Activated CD4-positive, alpha-beta memory T cell treated with anti-CD3 and anti-CD28 coated beads for 36 hours (primary cell): ENCODE measurements at places on chromosomes 3 and 15.
A peak's percentile ranks its signal among the peaks of the same experiment; 100 is the strongest.

DNA sequence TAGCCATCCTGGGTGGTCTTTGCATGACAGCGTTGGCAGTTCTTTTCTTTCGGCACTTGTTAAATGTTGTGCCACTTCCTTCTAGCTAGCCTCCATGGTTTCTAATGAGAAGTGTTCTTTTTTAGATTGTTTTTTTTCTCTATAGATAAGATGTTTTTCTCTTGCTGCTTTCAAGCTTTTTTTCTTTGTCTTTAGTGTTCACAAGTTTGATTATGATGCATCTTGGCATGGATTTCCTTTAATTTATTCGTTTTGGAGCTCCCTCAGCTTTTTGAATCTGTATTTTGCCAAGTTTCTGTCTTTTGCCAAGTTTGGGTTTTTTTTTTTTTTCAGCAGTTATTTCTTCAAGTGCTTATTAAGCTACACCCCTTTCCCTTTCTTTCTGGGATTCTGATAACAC lies 53.1 kb downstream of the TM2D3 start:
- DNase-seq = no peak

GRCh38 chr3:51257870-51258269 lies 127.2 kb upstream of the MANF start:
- DNase-seq = no peak

DNA sequence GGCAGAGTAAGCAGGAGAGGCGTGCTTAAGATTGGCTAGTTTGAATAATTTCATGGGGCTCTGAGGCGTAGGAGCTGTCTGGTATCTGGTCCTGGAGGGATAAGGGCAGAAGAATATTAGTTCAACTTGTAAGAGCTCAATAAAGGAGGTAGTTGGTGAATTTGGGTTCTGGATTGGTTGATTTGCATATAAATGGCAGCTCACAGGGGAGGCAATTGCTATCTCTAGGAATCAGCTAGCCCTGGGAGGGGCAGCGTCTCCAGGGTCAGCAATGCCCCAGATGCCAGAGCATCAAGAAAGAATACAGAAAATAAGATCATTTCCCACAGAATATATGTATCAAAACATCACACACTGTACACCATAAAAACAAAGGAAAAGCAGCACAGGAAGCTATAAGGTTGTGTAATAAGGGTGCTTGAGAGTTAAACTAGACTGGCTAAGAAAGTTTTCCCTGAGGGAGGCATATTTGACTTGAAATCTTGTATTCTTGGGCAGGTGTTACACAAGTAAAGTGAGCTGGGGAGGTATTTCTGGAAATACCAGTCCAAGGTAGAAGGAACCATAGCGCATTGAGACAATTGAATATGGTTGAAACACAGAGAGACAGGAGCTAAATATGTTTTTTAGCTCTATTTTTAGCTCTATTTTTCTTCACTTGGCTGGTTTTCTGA lies 6.1 kb downstream of the MOBP start:
- DNase-seq = no peak

- peak; percentile 80 for DNase-seq
Observed at GRCh38 chr3:152471814-152472671, 203.3 kb downstream of the MBNL1 start.

DNA sequence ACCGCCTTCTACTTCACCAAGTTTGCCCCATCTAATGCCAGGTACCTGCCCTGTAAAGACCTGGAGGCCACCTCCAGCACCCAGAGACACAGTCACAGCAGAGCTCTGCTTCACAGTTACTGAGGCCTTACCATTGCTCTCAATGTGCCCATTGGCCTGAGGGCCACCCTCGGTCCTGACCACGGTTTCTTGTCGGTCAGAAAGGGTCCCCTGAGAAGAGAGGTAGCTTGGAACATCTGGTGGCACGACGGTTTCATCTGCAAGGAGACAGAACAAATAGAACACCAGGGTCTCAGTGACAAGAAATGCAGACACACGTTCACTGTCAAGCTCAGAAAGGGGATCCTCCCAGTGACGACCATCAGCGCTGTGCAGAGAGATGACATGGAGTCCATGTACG lies 118.7 kb downstream of the LRIG1 start:
- DNase-seq = no peak

DNA sequence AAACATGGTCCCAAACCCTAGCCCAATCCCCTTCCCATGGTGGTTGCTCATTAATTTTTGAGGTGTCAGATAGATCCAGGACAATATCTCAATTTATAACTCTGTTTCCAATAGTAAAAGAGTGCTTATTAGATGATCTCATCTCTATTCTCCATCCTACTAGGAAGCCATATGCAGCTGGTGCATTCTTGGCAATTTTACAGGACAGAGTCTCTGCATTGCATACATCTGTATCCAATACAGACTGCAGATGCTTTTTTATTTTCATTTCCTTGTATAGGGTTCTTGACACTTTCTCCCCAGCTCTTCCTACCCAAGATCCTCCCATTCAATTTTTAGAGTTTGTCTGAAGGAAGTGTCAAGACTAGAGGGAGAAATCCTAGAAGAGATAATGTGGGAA lies 194.8 kb upstream of the DPH6 start:
- DNase-seq = no peak

GRCh38 chr15:33045066-33045810 lies 149.3 kb downstream of the FMN1 start:
- DNase-seq = no peak

DNA sequence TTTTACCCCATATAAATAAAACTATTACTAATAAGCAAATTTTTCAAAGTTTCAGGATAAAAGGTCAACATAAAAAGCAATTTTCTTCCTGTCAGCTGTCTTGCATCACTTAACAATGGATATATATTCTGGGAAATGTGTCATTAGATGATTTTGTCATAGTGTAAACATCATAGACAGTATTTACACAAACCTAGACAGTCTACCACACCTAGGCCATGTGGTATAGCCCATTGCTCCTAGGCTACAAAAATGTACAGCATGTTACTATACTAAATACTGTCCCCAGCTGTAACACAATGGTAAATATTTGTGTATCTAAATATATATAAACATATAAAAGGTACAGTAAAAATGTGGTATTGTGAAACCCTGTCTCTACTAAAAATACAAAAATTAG lies 156.7 kb downstream of the ANO10 start:
- no peak for DNase-seq

DNA sequence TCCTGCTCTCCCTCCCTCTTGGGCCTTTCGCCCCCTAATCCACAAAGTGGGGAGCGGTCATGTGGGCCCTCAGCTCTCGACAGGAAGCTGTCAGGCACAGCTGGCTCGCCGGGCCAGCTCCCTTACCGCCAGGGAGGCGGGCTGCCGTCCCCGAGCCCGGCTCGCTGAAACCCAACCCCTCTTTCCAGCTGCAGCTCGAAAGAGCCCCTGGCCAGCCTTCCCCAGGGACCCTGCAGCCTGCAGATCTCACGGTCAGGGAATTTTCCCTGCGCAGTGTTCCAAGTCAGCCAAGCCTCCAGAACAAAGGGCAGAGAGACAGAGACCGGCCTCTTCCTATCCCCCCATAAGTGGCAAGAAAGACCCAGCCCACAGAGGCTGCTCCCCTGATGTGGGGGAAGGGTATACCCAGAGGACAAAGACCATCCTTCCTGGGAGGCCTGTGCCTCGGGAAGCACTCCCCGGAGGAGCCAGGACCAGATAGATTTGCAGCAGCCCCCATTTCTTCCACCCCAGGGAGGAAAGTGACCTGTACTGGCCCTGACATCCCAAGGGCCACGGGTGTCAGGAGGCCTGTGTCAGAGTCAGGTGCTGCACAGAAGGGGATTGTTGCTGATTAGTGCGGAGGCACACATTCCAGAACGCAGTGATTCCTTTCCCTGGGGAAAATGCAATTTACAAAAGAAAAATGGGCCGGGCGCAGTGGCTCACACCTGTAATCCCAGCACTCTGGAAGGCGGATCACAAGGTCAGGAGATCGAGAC lies 32.6 kb downstream of the MAGEF1 start:
- no peak for DNase-seq

DNA sequence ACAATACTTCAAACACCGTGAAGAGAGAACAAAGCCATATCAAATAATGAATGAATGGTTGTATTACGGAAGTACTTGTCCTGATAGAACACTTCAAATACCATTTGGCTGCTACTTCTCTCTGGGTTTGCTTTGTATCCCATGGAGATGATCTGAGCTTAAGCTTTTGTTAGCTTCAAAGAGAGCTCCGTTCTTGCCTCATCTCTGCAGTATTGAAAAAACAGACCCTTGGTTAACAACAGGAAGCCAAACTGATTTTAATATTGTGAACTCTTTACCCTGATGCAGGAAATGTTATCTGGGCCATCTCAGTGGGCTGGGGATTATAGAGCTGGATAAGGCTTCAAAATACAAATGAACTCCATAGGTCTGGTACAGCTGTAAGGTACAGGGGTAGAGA lies 101.0 kb downstream of the CHL1 start:
- DNase-seq = no peak

DNA sequence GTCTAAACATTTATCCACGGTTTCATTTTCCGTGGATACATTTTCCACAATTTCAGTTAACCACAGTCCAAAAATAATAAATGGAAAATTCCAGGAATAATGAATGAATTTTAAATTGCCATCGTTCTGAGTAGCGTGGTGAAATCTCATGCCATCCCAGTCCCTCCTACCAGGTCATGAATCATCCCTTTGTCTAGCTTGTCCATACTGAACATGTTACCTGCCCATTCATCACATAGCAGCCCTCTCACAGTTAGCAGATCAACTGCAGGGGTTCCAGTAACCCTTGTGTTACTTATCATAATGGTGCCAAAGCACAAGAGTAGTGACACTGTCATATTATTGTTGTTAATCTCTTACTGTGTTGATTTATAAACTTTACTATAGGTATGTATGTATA lies 124.5 kb downstream of the GSK3B start:
- no peak for DNase-seq

DNA sequence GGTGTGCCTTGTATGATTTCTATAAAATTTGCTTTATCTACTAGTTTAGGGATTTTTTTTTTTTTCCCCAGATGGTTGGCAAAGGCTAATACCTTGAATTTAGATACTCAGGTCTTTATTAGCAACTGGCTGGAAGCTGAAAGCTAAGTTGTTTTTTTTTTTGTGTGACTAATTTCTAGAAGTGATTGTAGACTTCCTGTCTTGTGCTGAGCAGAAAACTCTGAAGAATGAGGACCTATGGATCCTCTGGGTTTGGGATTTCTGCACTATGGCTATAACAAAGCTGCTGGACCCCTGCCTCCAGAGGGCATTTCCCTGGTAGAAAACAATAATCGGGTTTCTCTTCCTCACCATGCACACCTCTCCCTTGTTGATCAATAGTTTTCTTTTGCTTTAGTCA lies 10.0 kb downstream of the ARIH2 start:
- DNase-seq = no peak

- DNase-seq = no peak
Observed at GRCh38 chr3:53346514-53346913, 829 bp downstream of the DCP1A start.

- no peak for DNase-seq
Observed at GRCh38 chr3:17040990-17041377, 156.2 kb downstream of the PLCL2 start.

DNA sequence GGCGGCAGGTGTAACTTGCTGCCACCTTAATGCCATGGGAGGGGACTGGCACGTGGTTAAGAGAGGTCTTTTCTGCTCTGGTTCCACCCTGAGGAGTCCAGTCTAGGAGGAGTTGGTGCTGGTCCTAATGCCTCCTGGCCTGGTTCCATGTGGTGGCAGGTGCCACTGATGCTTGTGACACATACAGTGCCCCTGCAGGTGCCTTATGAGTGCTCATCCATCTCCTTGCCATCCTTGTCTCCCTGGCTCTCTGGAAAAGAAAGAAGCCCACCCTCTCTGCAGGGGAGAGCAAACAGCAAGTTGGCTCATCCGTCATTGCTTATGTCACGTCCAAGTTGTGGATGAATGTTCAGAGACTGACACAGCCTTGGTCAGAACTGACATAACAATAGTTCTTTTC lies 175.8 kb upstream of the DPH6 start:
- no peak for DNase-seq

DNA sequence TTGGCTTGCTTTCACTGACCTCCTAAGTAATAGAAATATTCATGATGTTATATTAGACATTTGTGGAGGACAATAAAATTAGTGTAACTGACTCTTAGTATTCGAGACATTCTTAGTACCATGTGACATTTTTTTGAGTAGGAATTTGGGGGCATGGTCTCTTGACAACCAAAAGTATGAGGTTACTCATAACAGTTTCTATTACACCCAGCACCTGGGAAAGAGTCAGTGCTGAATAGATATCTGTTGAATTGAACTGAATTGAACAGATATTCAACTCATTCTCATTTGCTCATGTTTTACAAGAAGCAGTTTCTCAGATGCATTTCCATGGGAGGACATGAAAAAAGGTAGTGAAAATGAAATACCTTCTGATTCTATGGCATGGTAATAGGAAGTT lies 84.4 kb downstream of the CMSS1 start:
- DNase-seq = no peak

GRCh38 chr3:30770387-30770786 lies 124.1 kb downstream of the GADL1 start:
- no peak for DNase-seq

DNA sequence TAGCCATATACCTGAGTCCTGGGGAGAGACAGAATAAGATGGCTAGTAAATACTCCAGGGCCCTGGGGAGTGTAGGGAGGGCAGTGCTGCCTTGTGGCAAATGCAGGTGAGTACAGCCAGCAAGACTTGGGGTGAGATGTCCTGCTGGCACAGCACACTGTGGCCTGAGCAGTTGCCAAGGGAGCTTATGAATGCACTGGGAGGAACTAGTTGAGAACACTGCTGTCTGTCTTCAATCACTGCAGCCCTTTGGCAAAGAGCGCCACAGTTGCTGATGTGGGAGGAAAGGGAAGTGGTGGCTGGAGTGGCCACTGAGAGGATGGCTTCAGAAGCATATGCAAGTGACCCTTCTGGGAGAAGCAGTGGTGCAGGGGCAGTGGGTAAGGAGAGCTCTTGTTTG lies 264.6 kb downstream of the RORA start:
- no peak for DNase-seq

DNA sequence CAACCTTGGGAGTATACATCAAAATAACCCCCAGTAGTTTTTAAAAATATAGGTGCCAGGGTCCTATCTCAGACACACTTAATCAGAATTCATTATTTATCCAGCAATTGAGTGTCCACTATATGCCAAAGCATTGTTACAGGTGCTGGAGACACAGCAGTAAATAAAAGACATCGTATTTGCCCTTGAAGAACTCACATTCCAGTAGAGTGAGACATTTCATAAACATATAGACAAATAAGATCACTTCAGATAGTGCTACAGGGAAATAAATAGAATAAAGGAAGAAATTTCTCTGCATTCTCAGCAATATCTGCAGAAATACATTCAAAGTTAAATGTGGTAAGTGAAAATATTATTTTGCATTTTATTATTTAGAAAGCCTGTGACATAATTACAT lies 34.1 kb upstream of the ANKRD28 start:
- no peak for DNase-seq

GRCh38 chr15:101020451-101020850 lies 101.3 kb downstream of the LRRK1 start:
- no peak for DNase-seq

DNA sequence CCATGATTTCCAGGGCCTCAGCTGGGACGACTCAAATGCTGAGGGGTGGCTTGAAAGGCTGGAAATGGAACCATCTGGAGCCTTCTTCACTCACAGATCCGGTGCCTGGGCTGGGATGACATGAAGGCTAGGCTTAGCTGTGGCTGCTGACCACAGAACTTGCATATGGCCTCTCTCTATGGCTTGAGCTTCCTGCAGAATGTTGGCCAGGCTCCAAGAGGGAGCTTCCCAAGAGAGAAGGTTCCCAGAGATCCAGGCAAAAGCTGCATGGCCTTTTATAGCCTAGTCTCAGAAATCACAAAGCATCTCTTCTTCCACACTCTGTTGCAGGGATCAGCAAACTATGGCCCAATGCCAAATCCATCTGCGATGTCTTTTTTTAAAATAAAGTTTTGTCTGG lies 44.8 kb downstream of the GATM start:
- no peak for DNase-seq

GRCh38 chr3:81728766-81729544 lies 32.5 kb downstream of the GBE1 start:
- DNase-seq = no peak
